HAP-1 (cell line): ENCODE measurements at places on chromosomes 16 and 17.

DNA sequence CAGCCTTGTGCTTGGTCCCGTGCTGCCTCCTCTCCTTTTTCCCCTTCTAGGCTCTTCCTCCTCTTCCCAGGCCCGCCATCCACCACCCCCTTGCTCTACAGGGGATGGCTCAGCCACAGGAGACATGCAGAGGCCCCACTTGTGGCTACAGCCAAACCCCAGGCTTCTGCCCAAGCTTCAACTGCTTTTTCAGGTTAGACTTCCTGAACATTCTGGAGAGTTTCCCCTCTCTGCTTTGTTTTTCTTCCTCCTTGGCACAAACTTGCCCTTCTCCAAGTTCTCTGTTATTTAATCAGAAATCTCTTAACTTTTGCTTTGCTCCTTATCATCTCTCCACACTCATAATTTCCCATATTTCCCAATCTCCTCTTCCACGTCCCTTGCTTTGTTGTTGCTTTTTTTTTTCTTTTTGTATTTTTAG lies 18.3 kb upstream of the HAS3 start:
- no peak for DNase-seq

- no peak for DNase-seq
Observed at GRCh38 chr17:46044989-46045388, 45.9 kb downstream of the STH start.

GRCh38 chr17:6279659-6280058 lies 155.3 kb downstream of the AIPL1 start:
- no peak for DNase-seq

- DNase-seq = peak; percentile 40
Observed at GRCh38 chr16:48384520-48385252, 527 bp downstream of the SIAH1 start.

DNA sequence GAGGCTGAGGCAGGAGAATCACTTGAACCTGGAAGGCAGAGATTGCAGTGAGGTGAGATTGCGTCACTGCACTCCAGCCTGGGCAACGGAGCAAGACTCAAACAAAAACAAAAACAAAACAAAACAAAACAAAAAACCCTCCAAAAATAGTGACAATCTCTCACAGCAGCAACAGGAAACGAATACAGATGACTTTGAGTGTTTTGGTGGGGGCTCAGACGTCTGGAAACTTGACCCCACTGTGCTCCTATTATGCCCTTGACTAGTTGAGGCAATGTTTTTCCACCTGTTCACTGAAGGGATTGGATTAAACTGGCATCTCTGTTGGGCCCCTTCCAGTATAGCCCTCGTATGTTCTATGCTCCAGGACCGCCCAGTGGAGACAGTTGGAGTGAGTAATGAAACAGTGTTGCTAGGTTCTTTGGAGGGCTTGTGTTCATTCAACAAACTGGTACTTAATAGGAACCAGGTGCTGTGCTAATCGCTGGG lies 167.0 kb downstream of the UTP18 start:
- DNase-seq = no peak

DNA sequence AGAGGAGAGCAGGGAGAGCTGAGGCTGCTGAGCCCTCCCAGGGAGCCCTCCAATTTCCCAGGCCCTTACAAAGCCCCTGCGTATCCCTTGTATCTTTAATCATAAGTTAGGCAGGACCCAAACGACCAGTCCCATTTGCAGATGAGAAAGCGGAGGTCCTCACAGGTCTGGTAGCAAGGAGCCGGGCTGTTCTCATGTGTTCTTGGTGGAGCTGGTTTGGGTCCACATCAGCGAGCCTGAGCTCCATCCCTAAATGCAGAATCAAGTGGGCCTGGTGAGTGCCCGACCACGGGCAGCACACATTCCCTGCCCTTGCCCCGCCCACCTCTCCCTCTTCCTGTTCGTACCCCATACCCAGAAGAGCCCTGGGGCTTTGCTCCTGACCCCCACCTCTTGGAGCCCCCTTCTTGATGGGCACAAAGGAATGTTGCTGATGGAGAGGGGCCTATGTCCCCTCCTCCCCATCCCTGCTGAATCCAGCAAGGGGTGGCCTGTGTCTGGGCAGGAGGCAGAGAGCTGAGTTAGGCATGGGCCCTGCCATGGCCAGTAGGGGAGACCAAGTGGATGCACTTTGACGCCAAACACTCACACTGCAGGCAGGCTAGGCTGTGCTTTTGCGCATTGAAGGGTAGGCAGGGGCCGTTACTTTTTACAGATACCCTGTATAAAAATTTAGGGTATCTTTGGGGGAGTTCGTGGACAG lies 18.3 kb upstream of the ADCY7 start:
- no peak for DNase-seq

DNA sequence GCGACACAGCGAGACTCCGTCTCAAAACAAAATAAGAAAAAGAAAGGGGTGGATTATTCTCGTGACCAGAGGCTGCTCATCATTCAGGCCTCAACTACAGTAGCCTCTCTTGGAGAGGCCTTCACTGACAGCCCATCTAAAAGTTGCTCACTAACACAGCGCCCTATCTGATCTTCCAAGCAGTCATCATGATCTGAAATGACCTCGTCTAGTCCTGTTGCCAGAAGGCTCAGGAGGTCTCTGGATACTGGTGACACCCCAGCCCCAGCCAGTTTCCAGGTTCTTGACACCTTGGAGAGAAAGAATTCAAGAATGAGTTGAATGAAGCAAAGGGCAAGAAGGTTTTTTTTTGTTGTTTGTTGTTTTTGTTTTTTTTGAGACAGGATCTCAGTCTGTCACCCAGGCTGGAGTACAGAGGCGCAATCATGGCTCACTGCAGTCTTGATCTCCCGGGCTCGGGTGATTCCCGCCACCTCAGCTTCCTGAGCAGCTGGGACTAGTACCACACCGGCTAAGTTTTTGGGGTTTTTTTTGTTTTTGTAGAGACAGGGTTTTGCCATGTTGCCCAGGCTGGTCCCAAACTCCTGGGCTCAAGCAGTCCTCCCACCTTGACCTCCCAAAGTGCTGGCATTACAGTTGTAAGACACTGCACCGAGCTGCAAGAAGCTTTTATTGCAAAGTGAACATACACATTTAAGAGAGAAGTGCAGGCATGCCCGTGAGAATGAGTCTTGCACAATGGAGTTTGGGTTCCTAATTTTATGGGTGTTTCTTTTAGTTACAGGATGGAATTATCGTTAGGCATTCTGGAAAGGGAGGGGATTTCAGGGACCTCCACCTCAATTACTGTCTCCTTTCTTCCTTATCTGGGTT lies 2.7 kb upstream of the ZC3H7A start:
- DNase-seq = no peak

DNA sequence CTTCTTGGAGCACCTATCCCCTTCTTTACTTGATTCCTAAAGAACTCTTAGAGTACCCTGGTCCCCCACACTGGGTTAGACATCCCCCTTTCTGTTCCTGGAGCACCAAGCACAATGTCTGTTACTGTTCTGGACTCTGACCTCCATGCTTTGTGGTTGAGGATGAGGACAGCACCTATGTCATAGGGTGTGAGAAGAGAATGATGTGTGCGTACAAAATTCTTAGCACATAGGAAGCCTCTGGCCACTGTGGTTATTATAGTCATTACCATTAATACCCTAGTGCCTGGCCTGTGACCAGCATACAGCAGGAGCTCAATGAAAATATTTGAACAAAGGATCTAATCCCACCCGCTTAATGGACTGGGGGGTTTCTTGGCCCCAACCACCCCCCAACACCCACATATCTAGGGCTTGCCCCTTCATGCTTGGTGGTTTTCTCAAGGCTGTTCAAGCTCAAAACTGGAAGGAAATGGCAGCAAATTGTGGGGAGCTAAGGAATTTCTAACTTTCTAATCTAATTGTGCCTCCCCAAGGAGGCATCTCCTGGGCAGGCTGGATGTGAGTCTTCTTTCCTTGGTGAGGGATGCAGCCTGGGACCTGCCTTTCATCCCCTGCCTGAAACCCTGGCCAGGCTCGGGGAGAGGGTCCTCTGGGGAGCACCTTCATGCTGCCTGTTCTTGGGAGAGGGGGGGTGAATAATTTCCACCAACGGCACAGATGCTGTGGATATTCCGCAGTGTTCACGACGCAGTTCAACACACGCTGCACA lies 1.5 kb upstream of the CMIP start:
- no peak for DNase-seq

DNA sequence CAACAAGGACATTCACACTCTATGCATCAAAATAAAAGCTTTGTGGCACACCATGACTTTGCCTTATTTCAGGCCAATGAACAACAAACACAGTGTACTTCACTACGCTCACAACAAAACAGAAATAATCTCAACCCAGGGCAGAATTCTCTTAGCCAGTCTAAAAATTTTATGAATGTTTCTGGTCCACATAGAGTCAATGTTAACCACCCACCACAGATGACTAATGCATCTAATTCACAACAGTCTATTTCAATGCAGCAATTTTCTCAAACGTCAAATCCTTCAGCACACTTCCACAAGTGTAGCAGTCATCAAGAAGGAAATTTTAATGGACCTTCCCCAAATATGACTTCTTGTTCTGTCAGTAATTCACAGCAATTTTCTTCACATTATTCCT lies 101.7 kb downstream of the CHD9 start:
- DNase-seq = no peak

GRCh38 chr16:78325468-78326352 lies 226.3 kb downstream of the WWOX start:
- DNase-seq = no peak

GRCh38 chr17:83135692-83136091 lies 56.3 kb downstream of the METRNL start:
- no peak for DNase-seq

DNA sequence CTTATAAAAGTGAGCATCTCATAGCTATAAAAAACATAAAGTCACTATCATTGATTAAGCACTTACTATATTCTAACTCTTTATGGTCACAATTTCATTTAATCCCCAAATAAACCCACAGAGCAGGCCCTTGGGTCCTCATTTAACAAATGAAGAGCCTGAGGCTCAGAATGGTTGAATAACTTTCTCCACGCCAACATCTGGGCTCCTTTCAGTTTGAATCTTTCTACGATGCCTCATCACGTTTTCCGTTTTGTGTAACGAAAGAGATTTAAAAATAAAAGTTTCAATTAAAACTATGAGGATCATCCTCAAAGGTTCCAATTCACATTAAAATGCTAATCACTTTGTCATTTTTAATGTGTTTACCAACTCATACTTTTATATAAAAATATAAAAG lies 74.2 kb upstream of the ADAMTS18 start:
- no peak for DNase-seq

DNA sequence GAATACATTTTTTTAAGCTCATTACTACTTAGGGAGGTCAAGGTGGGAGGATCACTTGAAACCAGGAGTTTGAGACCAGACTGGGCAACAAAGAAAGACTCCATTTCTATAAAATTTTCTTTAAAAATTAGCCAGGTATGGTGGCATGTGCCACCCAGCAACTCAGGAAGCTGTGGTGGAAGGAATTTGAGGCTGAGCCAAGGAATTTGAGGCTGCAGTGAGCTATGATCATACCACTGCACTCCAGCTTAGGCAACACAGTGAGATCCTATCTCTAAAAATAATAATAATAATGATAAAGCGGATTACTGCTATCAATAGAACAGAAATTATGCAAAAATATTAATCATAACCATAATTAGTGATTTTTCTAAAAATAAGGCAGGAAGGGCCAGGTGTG lies 170.3 kb downstream of the COPRS start:
- no peak for DNase-seq

DNA sequence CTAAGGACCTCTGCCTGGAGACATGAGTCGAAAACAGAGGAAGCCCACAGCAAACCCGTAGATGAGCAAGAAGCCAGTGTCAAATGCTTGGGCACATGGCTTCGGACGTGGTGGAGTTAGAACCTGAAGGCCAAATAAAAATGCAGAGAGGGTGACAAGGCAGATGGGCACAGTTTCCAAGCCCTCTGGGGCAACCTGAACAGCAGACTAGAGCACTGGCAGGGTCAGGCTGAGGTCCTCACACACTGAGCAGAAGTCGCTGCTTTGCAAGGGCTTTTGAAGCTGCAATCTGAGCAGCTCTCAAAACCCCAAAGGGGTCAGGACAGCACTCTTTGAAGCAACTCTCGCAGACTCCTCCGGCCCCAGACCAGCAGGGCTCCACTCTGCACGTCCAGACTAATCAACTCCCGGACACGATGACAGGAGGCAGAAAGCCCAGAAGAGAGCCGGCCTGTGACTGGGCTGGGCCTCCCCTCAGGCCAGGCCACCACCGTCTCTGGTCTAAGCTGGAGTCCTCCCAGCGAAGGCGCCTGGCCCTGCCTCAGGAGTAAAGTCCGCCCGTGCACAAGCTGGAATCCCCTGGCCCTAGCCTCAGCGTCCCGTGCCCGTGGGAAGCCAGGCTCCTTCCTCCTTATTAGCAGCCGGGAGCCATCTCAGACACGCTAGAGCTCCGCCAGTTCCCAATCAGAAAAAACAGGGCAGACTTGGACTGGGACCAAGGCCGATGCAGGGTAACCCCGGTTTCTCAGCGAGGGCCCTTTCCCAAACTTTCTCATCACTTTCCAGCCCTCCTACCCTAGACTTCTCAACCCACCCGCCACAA lies 924 bp downstream of the SMARCD2 start:
- DNase-seq = peak; percentile 17

DNA sequence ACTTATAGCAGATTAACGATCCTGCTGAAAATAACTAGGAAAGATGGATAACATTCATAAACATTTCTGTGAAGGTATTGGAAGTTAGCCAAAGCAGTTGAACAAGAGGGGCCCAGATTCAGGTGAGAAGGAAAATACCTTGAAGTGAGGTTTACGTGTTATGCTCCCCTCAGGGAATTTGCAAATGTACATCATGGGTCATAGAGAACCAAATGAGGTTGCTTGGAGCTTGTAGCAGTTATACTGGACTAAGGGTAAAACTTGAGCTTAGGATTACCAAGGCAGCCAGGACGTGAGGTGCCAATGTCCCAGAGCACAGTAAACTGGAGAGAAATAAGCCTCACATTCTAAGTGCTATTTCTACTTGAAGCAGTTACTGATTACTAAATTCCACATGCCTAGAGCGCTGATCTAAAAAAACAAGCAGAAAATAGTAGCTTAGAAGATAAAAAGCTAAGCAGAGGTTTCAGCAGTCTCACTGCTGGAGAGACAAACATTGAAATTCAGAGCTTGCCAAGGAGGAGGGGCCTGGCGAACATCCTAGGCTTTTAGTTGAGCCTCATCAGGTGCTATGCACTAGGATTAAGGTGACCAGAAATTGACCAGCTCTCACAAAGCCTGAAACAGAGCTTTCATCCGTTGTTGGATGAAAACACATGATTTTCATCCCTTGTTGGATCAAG lies 136.7 kb upstream of the FAM20A start:
- DNase-seq = no peak

DNA sequence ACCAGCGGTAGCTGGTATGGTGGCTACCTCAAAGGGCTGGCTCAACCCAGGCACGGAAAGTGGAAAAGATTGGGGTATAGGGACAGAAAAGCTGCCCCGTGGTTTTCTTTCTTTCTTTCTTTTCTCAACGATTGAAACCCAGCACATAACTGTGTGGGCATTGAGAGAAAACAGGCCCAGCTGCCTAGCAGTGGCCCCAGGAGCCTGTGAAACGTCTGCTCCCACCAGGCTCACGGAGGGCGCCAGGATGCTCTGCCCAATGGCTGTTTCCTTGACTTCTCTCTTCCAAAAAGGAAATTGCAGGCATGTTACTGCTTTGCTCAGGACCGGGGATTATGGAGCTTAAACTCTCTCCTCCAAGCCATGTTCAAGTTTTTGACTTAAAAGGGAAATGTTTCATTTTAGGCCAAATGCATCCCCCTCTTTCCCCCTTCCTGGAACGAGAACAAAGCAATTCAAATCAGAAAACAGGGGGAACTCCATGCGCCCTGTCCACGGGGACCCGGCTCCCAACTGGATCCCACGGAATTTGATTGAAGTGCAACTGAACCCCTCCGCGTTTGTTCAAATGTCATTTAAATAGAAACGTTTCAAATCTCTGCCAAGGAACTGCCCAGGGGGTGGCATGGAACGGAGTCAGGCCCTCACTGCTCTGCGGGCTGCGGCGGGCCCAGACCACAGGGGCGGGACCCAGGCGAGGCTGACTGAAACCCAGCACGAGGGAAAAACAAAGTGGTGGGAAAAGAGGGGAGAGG lies 133.5 kb downstream of the RGS9 start:
- no peak for DNase-seq
